ENCODE measurements at places on chromosomes 6 and 20.

- no peak for DNase-seq
Observed at GRCh38 chr6:160321729-160322505, 26.3 kb upstream of the SLC22A3 start.

- no peak for DNase-seq
Observed at GRCh38 chr6:69729870-69730449, 66.8 kb downstream of the LMBRD1 start.

DNA sequence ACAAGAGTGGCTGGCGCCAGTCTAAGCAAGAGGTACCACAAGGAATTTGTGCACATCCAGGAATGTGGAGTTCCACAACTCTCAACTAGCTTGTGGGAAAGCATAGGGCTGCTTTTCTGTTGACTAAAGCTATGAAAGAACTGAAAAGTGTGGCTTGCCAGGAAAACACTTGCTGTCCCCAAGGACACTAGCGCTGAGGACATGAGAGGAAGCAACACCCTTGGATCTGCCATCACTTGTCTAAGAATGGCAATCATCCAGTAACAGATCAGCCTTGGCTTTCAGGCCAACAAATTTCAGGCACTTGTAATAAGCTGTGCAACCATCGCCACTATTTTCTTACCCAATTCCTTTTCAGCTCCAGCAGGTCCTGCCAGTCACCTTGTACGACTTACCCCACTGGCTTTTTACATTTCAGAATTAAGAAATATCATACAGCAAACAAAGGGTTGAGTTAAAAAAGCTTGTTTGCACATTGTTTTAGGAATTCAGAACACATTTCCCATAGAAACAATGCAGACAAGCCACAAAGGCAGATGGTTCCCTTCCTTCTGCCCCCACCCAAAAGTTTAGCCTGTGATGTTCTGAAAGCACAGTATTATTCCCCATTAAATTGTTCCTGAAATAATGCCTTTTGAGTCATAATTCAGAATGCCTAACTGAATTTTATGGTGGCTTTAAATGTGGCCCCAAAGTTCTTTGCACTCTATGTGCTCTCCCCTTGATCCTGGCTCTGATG, 57.9 kb upstream of the SSTR4 start:
- no peak for DNase-seq

GRCh38 chr6:118544105-118544504, 4.0 kb upstream of the PLN start:
- no peak for DNase-seq

GRCh38 chr6:75546381-75546780, 52.8 kb upstream of the FILIP1 start:
- no peak for DNase-seq

DNA sequence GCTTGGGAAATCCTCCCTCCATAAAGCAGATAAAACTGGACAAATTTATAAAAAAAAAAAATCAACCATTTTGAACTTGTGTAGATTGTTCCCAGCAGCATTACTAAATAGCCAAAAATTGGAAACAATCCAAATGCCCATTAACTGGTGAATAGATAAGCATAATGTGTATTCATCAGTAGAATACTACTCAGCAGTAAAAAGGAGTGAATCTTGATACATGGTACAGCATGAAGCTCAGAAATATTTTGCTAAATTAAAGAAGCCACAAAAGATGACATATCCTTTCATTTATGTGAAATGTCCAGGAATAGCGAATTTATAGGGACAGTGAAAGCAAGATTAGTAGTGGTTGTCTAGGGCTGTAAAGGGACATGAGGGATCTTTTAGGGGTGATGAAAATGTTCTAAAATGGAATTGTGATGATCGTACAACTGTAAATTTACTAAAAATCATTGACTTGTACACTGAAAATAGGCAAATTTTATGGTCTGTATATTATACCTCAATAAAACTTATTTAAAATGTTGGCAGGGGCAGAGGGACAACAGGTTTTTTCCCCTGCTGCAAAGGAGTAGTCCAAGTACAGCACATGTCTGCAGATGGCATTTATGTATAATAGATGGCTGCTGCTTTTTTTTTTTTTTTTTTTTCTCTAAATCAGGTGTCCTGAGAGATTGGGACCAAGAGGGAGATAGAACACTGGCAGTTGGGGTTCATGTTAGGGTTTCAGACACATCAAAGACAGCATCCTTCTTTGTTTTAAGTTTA, 59.5 kb downstream of the CBFA2T2 start:
- no peak for DNase-seq

DNA sequence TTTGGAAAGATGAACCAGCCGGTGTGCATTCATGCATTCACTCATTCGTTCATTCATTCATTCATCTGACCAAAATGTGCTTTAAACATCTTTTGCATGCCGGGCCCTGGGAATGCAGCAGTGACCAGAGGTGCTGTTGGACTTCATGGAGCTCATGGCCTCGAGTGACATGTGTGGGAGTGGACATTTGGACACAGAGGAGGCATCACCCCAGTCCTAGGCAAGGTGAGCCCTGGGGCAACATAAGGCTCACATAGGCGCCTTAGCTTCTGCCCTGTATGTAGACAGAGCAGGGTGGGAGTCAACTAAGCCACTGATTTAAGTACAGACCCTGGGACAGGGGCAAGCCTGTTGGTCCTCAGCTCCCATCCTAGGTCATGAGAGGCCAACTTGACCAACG, 71.6 kb downstream of the STK35 start:
- DNase-seq = no peak

DNA sequence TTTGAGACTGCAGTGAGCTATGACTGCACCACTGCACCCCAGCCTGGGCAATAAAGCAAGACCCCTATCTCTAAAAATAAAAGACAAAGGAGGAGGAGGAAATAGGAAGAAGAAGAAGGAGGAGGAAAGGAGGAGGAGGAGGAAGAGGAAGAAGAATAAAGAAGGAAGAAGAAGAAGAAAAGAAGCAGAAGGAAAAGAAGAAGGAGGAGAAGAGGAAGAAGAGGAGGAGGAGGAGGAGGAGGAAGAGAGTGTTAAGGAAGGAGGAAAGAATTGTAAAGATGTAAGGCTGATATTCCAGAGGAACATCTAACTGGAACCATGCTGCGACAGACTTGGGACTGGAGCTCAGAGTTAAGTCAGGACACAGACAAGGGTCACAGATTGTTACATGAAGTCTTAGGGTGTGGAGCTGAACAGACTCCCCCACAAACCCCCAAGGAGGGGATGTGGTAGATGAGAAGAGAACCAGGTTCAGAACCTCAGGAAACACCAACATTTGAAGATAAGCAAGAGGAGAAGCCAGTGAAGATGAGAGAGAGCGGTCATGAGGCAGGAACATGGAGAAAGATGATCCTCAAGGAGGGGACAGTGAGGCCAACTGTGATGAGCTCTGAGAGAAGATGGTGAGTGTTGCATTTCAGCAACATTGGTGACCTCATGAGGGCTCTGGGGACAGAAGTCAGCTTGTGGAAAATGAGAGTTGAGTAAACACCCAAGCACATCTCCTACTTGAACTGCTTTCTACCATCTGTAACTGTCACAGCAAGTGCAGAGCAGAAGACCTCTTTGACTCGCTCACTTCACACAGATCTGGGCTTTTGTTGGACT, 118.2 kb downstream of the CD164 start:
- no peak for DNase-seq

DNA sequence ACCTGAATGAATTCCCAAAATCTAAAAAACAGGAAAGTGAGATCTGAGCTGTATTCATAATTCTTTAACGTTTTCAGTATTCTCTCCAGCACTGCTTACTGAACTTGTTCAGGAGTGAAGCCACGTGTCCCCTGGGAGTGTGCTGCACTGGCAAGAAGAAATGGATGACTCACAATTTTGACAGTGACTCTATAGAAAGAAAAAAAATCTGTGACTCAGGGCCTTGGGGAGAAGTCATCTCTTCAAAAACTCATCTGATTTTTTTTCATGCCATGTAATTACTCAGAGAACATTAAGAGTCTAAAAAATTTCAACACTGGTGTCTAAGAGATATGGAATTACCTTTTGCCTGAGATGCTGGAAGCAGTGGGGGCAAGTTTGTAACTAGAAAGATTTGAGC, 39.7 kb downstream of the ANKEF1 start:
- no peak for DNase-seq

- peak; percentile 80 for DNase-seq
Observed at GRCh38 chr20:8385247-8385646, 253.2 kb downstream of the PLCB1 start.

- DNase-seq = no peak
Observed at GRCh38 chr20:58755766-58756449, 63.3 kb downstream of the NPEPL1 start.

DNA sequence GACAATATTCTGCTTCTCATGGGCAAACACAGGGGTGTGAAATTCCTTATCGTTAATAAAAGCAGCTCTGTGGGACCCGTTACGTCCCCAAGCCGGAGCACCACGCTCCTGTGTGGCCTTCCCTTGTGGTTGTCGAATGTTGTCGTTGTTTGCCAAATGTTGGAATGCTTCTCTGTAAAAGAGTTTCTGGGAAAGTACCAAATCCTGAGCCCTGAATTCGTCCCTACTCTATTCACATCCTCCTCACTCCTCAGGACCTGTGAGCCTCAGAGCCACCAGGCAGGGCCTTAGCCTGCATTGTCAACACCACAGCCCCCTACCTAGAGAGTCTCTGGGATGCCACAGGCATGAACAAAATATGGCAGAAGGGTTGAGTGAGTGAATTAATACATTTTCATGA, 64.0 kb downstream of the THBS2 start:
- no peak for DNase-seq

- no peak for DNase-seq
Observed at GRCh38 chr6:135479601-135480000, 17.9 kb downstream of the AHI1 start.

GRCh38 chr20:35595901-35596300, 19.7 kb upstream of the SPAG4 start:
- DNase-seq = no peak

DNA sequence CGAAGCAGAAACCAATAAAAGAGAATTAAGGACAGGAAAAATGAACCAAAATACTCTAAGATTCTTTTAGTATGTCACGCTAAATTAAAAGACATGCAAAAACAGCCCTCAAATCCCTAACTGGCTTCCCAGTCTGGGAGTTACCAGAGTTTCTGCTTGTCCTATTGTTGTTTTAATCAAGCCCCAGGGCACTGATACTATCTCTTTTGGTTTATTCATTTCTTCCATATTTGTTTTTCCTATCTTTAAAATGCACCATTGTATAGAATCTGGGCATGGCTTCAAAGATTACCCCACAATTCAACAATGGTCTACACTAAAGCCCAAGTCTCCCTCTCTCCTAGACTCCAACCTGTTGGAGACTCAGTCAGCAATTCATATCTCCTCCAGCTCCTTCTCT, 169.1 kb downstream of the MYLK4 start:
- no peak for DNase-seq

DNA sequence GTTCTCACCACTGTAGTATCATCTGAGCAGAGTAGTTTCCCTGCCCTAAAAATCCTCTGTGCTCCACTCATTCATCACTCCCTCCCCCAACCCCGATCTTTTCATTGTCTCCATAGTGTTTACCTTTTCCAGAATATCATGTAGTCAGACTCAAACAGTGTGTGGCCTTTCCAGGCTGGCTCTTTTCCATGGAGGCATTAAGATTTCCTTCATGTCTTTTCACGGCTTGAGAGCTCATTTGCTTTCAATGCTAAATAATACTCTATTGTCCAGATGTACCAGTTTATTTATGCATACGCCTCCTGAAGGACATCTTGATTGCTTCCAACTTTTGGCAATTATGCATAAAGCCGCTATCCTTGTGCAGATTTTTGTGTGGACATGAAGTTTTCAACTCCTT, 235.8 kb downstream of the PHACTR1 start:
- DNase-seq = no peak

- no peak for DNase-seq
Observed at GRCh38 chr6:52261229-52261628, 16.9 kb upstream of the IL17F start.

DNA sequence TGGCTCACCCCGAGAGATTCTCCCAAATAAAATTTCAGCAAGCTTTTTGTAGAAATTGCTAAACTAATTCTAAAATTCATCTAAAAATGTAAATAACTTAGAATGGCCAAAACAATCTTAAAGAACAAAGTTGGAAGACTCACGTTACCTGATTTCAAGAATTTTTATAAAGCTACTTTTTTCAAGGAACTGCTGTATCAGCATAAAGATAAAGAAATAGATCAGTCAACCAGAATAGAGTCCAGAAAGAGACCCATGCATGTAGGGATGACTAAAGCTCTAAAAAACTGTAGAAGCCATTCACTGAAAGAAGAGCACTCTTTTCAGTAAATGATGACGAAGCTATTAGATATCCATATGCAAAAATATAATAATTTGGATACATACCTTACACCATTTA, 652.1 kb downstream of the TBC1D32 start:
- DNase-seq = no peak

DNA sequence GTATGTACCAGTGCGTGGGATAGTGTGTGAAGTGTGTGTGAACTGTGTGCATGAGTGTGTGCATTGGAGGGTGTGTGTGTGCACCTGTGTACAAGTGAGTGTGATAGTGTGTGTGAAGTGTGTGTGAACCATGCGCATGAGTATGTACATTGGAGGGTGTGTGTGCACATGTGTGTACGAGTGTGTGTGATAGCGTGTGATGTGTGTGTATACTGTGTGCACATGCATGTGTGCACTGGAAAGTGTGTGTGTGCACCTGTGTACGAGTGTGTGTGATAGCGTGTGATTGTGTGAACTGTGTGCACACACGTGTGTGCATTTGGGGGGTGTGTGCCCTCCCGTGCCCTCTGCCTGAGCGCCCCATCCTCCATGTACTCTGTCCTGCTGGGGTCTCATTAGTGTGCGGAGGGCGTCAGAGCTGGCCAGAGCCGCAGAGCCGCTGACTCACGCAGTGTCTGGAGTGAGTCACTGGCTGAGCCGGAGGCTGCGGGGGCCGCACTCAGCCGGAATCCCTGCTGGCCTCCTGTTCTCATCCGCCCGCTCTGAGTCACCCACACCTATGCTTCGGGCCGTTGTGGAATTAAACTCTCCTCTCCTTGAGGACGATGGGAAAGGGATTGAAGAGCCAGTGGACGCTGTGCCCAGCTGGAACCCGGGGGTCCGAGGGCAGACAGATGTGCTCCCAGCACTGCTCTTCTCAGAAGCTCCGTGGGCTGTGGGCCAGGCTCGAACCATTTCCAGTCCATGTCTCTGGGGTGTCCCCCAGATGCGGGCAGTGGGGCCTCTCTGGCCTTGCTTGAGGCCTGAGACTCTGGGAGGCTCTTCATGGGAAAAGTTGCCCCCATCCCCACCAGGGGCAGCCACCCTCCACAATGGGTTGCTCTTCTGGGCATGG, 27.3 kb upstream of the STX16 start:
- no peak for DNase-seq

Measured in ecto neural progenitor cell (in vitro differentiated cells).